Bladder microvascular endothelial cell (primary cell): ENCODE measurements at places on chromosomes 1 and 21. TPM values are rescaled to one million over a fixed set of nuclear protein-coding genes. Genes with fewer than 3 reads are reported as not detected.

LAMC2 gene
- total RNA-seq, result 19.4 and 71.0 TPM in 2 replicates

TRIM58 gene
- 0.06 TPM in 1 of 2 replicates, not detected in the other for total RNA-seq

NBPF10 gene
- total RNA-seq, result under 0.01 and 0.63 TPM in 2 replicates

MTOR gene
- 36.4 and 103 TPM in 2 replicates for total RNA-seq

OPRD1 gene
- under 0.01 TPM in 1 of 2 replicates, not detected in the other for total RNA-seq

IL19 gene
- total RNA-seq, result not detected in 2 replicates

HNRNPCL2 gene
- total RNA-seq, result not detected in 2 replicates

BMP8A gene
- total RNA-seq, result under 0.01 and 0.19 TPM in 2 replicates

TAS1R1 gene
- total RNA-seq, result not detected in 2 replicates

HFM1 gene
- total RNA-seq, result 0.19 and 0.32 TPM in 2 replicates

NPHS2 gene
- total RNA-seq, result not detected in 2 replicates

AIM2 gene
- total RNA-seq, result not detected in 2 replicates

ITLN2 gene
- not detected in 2 replicates for total RNA-seq

KIRREL1 gene
- 14.1 and 33.3 TPM in 2 replicates for total RNA-seq

SPRR2A gene
- not detected in 2 replicates for total RNA-seq

OR2L13 gene
- total RNA-seq, result not detected in 2 replicates

GJA4 gene
- 2.6 and 130 TPM in 2 replicates for total RNA-seq

IL12RB2 gene
- 0.19 TPM in 1 of 2 replicates, not detected in the other for total RNA-seq

DIO1 gene
- total RNA-seq, result not detected in 2 replicates

SPATA21 gene
- not detected in 2 replicates for total RNA-seq

CD52 gene
- not detected in 2 replicates for total RNA-seq

HMCN1 gene
- 1.6 and 16.7 TPM in 2 replicates for total RNA-seq

CNIH3 gene
- 1.8 and 2.6 TPM in 2 replicates for total RNA-seq

S100A2 gene
- total RNA-seq, result 1.3 and 1.5 TPM in 2 replicates

DDX20 gene
- 11.7 and 29.1 TPM in 2 replicates for total RNA-seq

CNR2 gene
- not detected in 2 replicates for total RNA-seq

S100A7 gene
- total RNA-seq, result not detected in 2 replicates

GPR161 gene
- 11.2 and 32.2 TPM in 2 replicates for total RNA-seq

RAB7B gene
- total RNA-seq, result not detected in 2 replicates

FBXO2 gene
- total RNA-seq, result 0.32 and 3.7 TPM in 2 replicates

LGR6 gene
- total RNA-seq, result not detected in 2 replicates

ALPL gene
- 0.31 and 0.32 TPM in 2 replicates for total RNA-seq
